Hematopoietic multipotent progenitor cell (in vitro differentiated cells): ENCODE measurements at places on chromosomes 5 and 9.

DNA sequence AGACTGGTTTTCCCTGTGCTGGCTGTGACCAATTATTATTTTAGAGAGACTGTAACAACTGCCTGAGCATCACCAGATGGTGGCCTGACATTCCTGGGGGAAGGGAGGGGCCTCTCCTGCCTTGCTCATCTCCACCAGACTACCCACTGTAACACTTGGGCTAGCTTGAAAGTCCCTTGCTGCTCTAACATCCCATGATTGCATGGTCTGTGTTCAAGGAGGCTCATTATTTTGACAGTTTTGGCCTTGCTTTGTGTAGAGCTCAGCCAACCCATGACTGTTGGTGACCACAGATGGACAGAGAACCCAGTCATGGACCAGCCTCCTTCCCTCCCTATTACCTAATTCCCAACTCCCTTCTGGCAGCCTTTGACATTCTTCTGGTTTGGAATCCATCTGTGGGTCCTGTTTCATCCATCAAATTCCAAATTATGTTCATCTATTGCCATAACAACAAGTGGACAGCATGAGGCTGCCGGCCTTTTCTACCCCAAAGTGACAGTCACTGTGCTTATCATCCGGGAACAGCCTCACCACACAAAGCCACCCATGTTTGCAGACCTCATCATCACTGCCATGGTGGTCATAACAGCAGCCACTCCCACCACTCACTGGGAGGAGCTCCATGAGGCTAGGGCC lies 49.0 kb upstream of the ICE1 start:
- no peak for DNase-seq

DNA sequence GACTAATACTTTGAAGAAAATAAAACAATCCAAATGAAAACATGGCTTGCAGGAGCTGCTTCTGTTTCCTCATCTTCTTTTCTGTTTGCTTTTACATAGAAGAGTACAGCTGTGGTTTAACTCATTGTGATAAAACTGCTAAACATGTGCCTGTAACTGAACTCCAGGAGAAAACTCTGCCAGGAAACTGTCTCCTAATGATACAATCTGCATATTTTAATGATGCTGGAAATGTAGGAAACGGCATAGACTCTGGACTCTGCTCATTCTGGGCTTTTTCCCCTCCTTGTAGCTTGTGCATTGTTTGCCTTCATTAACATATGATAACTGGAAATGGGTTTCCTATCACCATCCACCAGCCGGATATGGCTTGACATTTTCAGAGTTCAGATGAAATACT lies 813.3 kb upstream of the WWC1 start:
- DNase-seq: no peak

DNA sequence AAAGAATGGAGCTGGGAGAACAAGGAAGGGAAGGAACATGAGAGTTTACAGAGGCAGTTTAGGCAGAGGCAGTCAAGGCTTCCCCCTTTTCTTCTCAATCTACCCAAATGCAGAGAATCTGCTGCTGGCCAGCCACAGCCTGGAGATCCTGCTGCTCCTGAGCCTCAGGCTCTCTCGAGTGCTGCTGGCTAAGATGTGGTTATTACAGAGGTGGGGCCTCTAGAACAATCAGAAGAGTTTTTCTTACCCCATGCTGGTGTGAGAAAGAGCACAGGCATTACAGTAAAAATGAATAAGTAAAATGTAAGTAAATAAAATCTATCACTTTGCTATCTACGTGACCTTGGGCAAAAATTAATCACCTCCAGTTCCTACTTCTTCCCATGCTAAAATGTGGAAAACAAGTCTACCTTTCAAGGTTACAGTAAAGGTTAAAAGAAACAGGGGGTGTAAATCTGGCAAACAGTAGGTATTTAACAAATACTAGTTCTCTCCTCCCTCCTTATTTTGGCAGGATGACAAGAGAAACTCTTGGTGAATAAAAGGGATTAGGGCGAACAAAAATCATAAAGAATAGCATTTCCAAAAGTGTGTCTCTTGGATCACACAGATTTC lies 31.1 kb downstream of the FBXW11 start:
- no peak for DNase-seq

DNA sequence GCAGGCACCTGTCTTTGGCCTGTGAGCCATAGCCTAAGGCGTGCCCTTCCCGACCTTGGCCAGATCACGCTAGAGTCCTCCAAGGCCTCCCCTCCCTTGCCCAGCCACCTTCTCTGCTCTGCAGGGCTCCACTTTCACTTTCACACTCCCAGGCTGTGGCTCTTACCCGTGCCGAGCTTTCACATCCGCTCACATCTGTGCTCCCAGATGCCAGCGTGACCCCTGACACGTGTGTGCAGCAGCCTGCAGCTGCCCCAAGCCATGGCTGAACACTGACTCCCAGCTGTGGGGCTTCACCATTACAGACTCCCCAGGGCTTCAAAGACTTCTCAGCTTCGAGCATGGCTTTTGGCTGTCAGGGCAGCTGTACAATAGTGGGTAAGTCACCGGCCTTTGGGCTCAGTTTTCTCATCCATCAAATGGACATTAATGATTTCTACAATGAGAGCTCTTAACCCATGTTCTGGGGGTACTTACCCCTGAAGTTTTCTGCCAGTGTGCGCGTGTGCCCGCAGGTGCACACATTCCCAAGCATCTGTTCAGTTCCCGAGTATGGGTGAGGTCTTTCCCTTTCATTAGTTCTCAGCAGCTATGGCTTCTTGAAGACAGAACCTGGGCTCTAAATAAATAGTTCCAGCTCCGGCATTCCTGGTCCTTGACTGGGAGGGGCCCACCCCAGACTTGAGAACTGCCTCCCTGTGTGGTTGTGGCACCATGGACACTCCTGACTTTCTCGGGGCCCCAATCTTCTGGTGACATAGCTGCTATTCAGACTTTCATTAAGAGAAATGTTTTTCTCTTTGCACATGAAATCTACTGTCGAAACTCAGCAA lies 118.6 kb downstream of the RGS3 start:
- peak; percentile 96 for DNase-seq

- no peak for DNase-seq
Measured at GRCh38 chr9:135928074-135928730, 20.9 kb upstream of the CAMSAP1 start.

- DNase-seq: no peak
Measured at GRCh38 chr5:34053133-34053532, 10.1 kb upstream of the C1QTNF3 start.

DNA sequence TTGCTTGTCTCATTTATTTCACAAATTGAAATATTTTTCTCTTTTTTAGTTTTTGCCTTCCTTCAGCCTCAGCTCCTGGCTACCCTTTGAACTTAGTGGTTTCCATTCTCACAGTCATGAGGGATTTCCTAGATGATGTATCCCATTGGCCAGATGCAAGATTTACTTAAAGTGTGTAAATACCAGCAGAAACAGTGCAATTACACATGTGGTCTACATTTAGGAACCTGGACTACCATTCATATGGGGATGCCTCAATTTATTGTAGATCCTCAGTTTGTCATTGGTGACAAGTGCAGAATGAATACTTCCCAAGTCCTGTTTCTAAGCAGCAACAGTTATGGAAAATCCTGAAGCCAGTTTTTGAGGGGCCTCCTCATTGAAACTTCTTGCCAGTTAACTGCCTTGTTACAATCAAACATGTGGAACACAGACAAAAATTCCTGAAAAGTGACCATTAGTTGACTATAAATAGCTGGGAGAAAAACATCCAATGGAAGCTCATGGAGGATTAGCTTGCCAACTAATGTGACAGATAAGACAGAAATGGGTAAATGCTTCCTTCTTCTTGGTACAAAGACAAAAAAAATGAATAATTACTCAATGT lies 113.6 kb upstream of the FER start:
- no peak for DNase-seq
